ENCODE measurements at places on chromosomes 4 and X.

- DNase-seq: no peak
These were observed 230.5 kb upstream of the PUDP start for GRCh38 chrX:7378406-7378805.

DNA sequence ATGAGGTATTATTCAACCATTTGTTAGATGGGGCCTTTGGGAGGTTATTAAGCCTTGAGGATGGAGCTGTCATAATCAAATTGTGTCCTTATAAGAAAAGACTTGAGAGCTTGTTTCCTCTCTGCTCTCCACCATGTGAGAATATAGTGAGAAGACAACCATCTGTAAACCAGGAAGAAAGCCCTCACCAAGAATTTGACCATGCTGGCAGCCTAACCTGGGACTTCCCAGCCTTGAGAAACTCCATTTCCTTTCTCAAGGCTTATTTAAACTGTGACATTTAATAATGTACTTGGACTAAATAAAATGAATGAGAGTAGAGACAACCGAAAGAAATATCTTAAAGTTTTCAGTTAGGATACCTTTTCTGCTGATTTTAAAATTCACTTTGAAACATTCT, 83.7 kb upstream of the GC start:
- DNase-seq: no peak

DNA sequence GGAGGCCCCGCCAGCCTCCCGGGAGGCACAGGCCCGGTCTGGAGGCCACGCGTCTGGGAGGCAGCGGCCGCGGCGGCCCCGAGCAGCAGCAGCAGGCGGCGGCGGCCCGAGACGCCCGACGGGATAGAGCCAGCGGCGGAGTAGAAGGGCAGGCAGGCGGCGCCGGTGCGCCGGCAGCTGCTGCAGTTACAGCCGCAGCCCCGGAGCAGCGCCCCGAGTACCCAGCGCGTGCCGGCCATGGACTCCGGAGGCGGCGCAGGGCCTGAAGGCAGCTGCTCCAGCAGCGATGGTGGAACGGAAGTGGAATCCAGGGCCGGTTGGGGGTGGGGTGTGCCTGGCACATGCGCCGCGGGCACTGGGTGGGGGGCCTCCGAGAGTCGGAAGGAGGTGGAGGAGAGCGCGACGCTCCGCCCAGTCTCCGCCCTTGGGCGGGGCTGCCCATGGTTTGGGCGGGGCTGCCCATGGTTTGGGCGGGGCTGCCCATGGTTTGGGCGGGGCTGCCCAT, at the start of gene GRSF1:
Gene GRSF1, minus strand, starts transcription at position 302 of the 505 bp plus-strand sequence. Its CDS starts 63 bp downstream, at position 239.
- peak; percentile 44 for DNase-seq

DNA sequence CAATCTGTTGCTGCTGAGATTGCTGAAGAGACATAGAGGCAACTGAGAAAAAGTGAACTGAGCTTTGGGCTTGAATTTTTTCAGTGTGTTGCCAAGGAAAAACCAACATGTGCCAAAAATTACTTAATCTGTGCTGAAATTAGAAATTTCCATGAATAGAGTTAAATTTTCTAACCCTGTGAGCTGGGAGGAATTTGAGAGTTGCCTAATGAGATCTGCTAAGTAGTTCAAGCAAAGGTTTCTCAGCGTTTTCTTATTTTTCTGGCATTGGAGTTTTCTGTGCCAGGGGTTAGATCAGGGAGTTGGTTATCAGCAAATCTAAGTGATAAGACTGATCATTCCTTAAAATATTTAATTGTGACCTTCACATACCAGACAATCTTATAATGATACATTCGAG, 457.5 kb upstream of the GNPDA2 start:
- DNase-seq: no peak

DNA sequence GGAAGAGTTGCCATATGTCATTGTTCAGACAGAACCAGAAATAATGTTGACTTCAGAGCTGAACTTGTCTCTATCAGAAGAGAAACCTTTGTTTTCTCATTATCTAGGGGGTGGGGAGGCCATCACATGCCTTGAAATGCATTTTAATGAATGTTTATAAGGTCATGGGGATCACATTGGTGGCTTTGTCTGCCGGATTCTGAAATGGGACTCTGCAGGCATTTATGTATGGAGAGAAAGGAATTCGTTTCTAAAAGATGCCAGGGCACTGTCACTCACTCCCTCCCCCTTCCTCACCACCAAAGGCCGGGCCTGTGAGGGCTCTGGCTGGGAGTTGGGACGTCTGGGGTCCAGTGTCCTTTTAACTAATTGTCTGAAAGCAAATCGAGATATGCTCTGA, 102.2 kb downstream of the MAMLD1 start:
- no peak for DNase-seq

GRCh38 chrX:150934453-150934852, 36.0 kb upstream of the CD99L2 start:
- peak; percentile 37 for DNase-seq

GRCh38 chr4:139857021-139857420, 191.4 kb downstream of the MGST2 start:
- no peak for DNase-seq

- no peak for DNase-seq
These were observed 280.9 kb upstream of the RPS6KA3 start for GRCh38 chrX:20547611-20548051.

DNA sequence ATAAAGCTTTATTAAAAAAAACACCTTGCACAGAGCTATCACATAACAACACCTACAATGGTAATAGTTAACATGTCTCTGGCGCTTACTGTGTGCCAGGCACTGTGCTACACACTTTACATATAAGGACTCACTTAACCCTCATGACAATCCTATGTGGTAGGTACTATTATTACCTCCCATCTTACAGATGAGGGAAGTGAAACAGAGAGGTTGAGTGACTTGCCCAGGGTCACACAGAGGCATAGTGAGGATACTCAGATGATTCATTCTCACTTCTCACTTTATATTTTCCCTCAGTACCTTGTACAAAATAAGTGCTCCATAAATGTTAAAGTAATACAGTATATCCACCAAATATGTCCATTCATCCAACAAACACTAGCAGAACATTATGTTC, 43.4 kb upstream of the IQSEC2 start:
- no peak for DNase-seq

GRCh38 chrX:103688946-103689345, 2.4 kb upstream of the MORF4L2 start:
- DNase-seq: no peak

GRCh38 chr4:30385650-30386049, 334.5 kb upstream of the PCDH7 start:
- DNase-seq: no peak

DNA sequence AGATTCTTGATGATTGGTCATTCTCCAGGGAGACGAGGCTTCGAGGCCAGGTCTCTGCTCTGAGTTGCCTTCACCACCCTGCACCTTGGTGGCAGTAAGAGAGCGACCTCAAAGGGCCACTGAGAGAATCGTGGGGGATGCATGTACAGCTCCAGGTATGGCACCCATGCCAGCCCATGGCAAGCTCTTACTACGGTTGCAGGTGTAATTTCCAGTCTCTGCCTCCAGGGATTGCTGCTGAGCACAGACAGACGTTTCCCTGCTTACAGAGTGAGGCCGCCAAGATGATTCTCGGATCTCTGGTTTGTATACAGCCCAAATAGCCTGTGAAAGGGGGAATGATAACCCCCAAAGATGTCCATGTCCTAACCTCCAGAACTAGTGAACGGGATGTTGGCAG, 16.3 kb upstream of the DRD5 start:
- DNase-seq: no peak

GRCh38 chrX:154731881-154732280, 19.0 kb downstream of the GAB3 start:
- no peak for DNase-seq

DNA sequence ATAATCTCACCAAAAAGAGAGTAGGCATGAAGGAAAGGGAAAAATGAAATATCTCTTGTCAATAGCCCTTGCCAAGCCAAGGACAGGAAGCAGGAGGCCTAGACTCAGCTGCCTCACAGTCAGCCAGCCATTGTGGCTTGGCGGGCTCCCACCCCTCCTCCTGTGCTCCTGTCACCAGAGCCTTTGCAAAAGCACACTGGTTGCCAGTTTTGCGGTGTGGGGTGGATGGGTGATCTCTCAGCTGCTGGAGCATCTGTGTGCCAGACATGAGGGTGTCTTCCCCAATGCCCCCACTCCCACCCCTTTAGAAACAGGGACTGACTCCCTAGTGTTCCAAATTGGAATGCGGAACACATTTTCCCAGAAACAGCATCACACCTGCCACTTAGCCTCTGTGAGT, 26.1 kb downstream of the ARHGEF6 start:
- DNase-seq: no peak

DNA sequence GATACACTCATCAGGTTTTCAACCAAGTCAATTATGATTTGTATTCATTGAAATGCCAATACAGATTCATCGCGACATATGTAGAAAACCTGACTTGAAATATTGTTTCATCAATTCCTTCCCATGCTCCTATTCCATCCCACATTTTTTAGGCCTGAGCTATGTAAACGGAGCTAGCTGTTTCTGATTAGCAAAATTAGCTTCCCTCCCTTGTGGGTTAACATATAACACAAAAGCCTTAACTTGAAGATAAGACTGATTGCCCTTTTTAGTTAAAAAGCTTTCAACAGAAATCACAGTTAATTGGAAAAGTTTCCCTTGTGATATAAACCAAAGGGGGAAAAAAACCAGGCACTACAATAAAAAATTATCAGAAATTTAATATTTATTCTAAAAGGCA, 32.8 kb upstream of the DCLK2 start:
- no peak for DNase-seq

DNA sequence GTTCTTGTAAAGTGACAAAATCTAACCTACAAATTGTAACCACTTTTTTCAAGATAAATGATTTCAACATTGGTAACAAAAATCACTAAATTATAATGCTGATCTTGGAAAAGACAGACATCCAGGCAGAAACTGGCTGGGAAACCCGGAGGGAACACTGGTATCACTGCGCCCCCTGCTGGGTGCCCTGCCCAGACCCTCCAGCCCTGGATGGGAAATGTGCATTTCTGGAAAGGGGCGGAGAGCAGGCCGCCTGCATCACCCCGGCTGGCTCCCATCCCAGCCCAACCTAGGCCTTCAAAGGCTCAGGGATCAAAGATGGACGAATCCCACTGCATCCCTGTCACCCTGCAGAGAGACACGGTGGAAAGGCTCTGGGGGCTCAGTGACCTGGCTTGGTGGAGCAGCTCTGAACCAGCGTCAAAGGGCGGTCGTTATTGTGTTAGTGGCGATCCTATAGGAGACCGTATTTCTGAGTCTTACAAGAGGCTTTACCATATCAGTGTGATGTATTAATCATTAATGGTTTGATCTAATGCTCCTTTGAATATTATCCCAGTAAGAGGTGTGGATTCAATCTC, 37.3 kb downstream of the ACOX3 start:
- no peak for DNase-seq

DNA sequence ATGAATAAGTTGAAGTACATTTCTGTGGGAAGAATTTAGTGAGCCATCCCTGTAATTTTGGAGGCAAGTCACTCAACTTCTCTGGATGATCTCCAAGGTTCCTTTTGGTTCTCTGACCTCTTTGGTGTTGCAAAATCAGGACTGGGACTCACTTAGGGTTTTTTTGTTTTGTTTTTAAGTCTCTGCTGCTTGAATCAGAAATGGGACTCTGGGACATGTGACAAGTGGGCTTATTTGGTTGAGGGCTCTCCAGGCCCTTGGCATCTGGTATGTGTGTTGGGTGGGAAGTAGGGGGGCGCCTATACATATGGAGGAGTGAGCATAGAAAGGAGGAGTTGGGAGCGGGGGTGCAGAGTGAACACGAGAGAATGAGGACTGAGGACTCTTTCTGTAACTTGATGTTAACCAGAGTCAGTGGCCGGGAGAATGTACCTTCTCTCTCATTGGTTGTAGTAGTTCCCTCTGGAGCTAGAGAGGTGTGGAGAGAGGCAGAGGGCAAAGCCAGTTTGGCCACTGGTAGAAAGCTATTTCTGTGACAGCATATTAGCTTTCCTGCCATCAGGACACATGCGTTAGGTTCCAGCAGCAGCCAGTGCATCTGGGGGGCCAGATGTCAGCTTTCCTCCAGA, 1.9 kb downstream of the ARHGAP10 start:
- no peak for DNase-seq

- no peak for DNase-seq
These were observed 1005.5 kb upstream of the INTU start for GRCh38 chr4:126627255-126627654.

GRCh38 chr4:32037399-32037798, 1317.2 kb downstream of the PCDH7 start:
- DNase-seq: no peak

GRCh38 chrX:80282535-80282934, 137.7 kb upstream of the TENT5D start:
- DNase-seq: no peak

DNA sequence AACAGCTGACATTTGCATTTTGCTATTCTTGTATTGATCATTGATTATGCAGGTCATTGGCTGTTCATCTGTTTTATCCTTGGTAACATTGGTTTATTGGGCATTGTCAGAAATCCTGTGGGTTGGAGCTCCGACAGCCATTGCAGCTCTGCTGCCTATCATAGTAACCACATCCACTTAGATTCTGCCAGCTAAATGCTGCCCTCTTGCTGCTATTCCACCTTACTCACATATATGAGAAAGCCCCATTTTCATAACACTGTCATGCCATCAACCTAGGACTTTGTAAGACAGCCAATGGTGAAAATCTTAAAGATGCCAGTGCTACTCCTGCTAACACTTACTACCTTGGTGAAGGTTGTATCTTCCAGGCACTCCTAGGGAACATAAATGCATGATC, 187.3 kb upstream of the CXCL13 start:
- no peak for DNase-seq
